GM12892 (cell line): ENCODE measurements at places on chromosomes 4 and X.

DNA sequence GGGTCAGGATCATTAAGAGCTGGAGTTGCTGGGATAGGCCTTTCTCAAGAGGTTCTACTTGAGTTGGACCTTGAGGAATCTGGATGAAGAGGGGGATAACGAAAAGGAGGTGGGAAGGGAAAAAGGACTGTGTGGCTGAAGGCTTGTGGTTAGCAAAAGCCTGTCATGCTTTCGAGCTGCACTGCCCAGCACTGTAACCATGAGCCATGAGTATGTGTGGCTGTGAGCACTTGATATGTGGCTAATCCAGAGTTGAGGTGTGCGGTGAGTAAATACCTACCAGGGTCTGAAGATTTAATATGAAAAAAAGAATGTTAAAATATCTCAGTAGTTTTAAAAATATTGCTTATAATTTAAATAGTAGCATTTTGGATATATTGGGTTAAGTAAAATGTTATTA is 11.4 kb downstream of the TMEM165 start:
- no peak for DNase-seq

DNA sequence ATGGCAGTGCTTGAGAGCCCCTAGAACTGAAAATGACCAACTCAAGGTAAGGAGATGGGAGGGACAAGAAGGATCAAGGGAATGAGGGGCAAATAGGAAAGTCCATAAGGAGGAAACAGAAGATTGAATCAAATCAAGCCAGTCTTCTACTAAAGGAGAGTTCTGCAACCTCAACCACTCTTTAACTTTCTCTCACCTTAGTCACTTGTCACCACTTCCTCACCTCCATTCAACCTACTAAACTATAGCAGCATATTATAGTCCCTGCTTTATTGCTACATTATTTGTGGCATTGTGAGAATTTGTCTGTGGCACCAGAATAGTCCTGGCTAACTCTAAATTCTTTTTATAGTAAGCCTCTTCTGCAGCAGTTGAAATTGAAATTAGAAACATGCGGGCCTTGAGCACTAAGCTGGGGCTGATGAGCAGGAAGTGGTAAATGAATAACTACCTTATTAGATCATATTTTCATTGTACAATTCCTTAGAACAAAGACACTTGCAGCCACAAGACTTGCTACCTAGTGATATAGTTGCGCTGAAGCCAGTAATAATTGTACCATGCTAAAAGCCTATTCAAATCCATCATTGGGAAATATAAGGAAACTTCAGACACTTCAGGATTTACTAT is 336.9 kb downstream of the ZNF674 start:
- DNase-seq = no peak

DNA sequence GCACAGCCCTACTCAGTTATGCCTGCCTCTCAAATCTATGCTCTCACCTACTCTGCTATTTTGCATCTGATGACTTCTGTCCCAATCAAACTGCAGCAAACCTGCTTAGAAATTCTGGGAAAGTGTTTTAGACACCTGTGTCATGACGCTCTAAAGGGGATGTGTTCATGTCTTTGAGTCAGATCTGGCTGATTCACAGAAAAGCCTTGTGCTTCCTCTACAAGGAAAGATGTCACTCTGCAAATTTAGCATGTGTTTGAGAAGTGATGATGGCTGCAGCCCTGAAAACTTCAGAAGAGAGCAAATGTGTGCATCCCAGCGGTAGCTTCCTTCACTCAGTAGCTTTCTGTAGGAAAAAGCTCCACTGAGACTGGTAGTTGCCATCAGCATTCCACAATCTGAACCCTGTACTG is 235.4 kb downstream of the MGST2 start:
- DNase-seq = no peak

DNA sequence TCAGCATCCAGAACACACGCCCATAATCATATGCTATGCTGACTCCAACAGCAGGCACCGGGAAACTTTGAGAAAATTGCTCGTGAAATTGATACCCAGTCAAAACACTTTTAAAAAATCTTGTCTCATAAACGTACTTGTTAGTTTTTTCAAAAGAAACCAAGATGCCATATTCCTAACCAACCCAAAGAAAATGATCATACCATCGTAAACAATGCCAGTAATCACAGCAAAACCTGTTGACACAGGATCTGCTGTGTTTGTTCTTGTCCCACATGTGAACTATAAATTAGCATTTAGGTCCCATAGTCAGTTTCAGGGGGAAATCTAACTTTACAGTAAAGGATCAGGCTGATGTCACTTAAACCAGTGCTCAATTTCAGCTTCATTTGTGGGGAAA is 23.0 kb downstream of the PRSS12 start:
- no peak for DNase-seq
